Fibroblast of lung (primary cell): ENCODE measurements at places on chromosomes 1 and 21.

DNA sequence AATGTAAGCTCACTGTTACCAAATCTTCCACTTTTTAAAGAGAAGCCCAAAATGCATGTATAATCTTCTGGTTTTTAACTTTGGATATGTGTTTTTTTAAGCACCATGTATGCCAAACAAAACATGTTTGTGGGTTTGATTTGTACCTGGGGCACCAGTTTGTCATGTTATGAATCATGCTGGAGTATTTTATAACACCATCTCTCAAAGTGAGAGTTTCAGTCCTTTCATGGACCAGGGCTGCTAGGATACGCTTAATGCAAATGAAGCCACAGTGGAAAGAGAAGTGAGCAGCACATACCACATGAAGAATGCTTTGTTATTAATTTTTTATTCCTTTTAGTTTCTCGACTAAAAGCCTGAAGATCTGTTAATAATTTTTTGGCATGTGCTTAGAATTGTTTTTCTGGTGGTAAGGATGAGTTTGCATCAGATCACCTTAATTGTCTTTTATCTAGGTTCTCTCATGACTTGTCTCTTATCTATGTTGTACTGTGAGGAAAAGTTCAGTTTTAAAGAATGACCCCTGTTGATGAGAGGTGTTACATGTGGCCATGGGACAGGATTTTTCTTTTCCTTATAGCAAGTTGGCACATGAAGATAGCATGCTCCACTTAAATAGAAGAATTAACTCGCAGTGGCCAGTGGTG, 2.0 kb upstream of the RABGAP1L start:
- H3K4me3 ChIP-seq: no peak overlapping the region
- H3K27ac ChIP-seq: no peak overlapping the region
- DNase-seq: no peak
- H3K27me3 ChIP-seq: no peaks in the 10 kb centered on the region

GRCh38 chr1:230939806-230940489, 38.7 kb downstream of the TTC13 start:
- no peaks in the 10 kb centered on the region for H3K36me3 ChIP-seq
- no peak overlapping the region for H3K27ac ChIP-seq
- peak; percentile 33 for DNase-seq
- no peak overlapping the region for H3K4me3 ChIP-seq
- H3K4me1 ChIP-seq: no peaks in the 10 kb centered on the region

DNA sequence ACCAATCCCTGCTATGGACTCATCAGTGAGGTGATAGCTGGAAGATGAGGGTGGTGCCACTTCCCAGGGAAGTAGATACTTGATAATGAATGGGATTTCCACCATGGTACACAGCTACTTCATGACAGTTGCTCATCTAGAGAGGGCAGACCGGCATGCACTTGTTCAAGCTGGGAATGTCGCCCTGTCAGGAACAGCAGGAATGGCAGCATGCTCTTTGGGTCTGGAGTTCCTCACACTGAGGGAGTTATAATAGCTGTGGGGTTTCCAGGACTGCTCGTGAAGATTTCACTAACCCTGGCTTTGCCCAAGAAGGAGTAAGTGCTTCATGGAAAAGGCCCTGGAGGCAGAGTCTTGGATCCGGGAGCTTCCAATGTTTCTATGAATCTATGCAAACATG, 129.2 kb downstream of the PSMG1 start:
- H3K4me1 ChIP-seq: peaks cover 4% of the 10 kb centered on the region
- H3K27me3 ChIP-seq: no peaks in the 10 kb centered on the region
- H3K27ac ChIP-seq: no peak overlapping the region
- no peaks in the 10 kb centered on the region for H3K36me3 ChIP-seq

DNA sequence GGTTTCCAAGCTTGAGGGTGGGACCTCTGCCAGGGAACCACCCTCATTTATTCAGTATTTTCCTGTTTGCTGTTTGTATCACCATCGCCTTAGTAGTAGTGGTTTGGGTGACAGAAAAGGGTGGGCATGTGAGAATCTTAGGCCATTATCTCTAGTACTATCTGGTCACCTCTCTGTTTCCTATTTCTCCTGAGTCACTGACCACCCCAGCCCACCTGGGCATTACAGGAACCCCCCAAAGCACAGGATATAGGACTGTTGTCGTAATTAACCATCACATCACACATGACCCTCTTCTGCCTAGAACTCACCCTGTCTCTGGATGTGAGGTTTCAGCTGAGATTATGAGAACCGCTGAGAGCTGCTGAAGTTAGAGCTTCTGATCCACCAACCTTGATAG, 60.4 kb downstream of the IL23R start:
- no peak for DNase-seq
- H3K27ac ChIP-seq: no peak overlapping the region
- no peaks in the 10 kb centered on the region for H3K4me1 ChIP-seq
- no peaks in the 10 kb centered on the region for H3K36me3 ChIP-seq
- H3K4me3 ChIP-seq: no peak overlapping the region
- H3K27me3 ChIP-seq: peaks cover 4% of the 10 kb centered on the region

- peak; percentile 42 for DNase-seq
- H3K4me3 ChIP-seq: no peak overlapping the region
- H3K27ac ChIP-seq: no peak overlapping the region
- no peaks in the 10 kb centered on the region for H3K36me3 ChIP-seq
- H3K4me1 ChIP-seq: no peaks in the 10 kb centered on the region
Measured at GRCh38 chr1:203342192-203342940, 8.6 kb downstream of the FMOD start.

DNA sequence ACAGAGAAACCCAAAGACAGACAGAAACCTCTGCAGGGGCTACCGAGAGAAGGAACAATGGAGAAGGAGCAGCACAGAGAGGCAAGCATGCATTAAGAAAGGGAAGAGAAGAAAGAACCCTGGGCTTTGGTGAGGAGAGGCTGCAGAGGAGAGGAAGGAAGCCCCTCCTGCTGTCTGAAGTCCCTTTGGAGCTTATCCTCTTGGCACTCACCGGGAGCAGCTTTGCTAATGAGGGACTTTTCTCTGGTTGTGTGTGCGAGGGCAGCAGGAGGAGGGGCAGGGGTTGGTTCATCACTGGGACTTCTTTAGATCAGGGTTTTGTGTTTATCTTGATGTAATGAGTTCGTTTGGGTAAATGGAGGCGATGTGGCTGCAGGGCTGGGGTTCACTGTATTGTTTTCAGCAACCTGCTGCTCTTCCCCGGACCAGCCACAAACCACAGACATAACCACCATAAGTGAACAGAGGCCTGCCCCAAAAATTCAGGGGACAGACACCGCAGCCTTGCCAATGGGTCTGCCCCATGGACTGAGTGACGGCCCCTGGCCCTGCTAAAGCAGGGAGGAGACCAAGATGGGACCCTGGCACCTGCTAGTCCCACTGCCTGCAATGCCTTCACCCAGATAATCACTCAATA, 100.6 kb downstream of the KCND3 start:
- no peaks in the 10 kb centered on the region for H3K27me3 ChIP-seq
- no peak overlapping the region for H3K4me3 ChIP-seq
- no peaks in the 10 kb centered on the region for H3K4me1 ChIP-seq
- DNase-seq: no peak
- H3K27ac ChIP-seq: no peak overlapping the region
- no peaks in the 10 kb centered on the region for H3K36me3 ChIP-seq

- peaks cover 6% of the 10 kb centered on the region for H3K36me3 ChIP-seq
- peak; percentile 55 for DNase-seq
- no peaks in the 10 kb centered on the region for H3K27me3 ChIP-seq
- H3K4me1 ChIP-seq: no peaks in the 10 kb centered on the region
Measured at GRCh38 chr1:209850342-209850979, 22.7 kb downstream of the UTP25 start.

DNA sequence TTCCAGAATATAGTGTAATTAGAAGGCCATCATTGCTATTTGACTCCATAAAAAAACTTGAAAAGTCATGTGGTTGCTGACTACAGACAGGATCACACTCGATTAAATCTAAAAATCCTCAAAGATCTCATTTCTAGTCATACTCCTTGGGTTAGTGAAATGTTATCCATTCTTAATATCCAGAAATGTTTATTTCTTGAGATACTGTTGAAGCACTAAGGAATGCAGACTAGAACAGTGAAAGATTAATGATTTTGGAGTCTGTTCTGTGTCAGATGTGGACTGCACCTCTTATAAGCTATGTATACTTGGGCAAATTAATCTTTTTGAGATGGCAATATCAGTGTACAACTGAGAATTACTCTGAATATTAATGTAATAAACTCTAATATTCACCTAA, 65.1 kb downstream of the ADSS2 start:
- peak; percentile 19 for DNase-seq
- H3K4me1 ChIP-seq: peaks cover 7% of the 10 kb centered on the region
- H3K27me3 ChIP-seq: no peaks in the 10 kb centered on the region
- no peak overlapping the region for H3K27ac ChIP-seq

DNA sequence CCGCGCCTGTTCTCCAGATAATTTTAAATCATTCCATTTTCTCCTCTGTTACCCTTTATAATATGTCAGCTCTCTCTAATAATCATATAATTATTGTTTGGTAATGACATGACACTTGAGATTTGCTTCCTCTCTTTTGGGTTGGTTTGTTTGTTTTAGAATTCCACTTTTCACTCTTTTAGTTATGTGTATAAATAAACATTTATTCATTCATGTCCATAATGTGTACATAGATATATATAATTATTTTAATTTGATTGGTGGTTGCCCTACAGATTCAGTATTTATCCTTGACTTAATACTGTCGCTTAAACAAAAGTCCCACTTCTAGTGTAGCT, 93.4 kb upstream of the FMN2 start:
- H3K36me3 ChIP-seq: no peaks in the 10 kb centered on the region
- no peak overlapping the region for H3K27ac ChIP-seq
- no peak for DNase-seq

DNA sequence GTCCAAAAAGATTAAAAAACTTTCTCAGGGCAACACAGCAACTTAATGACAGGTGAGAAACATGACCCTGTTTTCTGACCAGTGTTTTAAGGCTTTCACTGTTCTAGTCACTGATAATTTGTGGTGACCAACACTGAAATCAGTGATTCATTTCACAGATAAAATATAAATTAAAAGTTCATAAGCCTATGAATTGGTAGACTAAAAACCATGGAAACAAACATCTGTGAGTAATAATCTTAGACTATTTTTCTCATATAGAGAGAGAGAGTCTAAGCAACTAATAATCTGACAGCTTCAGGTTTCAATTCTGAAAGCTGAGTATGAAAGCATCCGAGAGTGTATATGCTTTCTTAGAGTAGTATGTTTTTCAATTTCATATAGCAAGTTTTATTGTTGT, 536.9 kb downstream of the ADGRL2 start:
- no peaks in the 10 kb centered on the region for H3K27me3 ChIP-seq
- H3K27ac ChIP-seq: no peak overlapping the region
- no peak overlapping the region for H3K4me3 ChIP-seq

GRCh38 chr1:89905395-89906058, 84.7 kb downstream of the LRRC8D start:
- DNase-seq: peak; percentile 17
- H3K27me3 ChIP-seq: no peaks in the 10 kb centered on the region
- peak overlapping the region; percentile 1 for H3K27ac ChIP-seq
- H3K36me3 ChIP-seq: no peaks in the 10 kb centered on the region

- H3K4me1 ChIP-seq: no peaks in the 10 kb centered on the region
- H3K27me3 ChIP-seq: no peaks in the 10 kb centered on the region
- no peak overlapping the region for H3K4me3 ChIP-seq
- no peaks in the 10 kb centered on the region for H3K36me3 ChIP-seq
Measured at GRCh38 chr1:7743346-7743745, 27.8 kb upstream of the VAMP3 start.

- no peak overlapping the region for H3K4me3 ChIP-seq
- DNase-seq: peak; percentile 18
- no peaks in the 10 kb centered on the region for H3K36me3 ChIP-seq
- H3K27me3 ChIP-seq: no peaks in the 10 kb centered on the region
Measured at GRCh38 chr1:192980856-192981255, 78.3 kb downstream of the UCHL5 start.
